Stimulated activated CD4-positive, alpha-beta T cell treated with anti-CD3 and anti-CD28 coated beads, TNF-alpha, amount 100 ng/mL, for 1 hour (primary cell): ENCODE measurements at places on chromosomes 3 and 15.

DNA sequence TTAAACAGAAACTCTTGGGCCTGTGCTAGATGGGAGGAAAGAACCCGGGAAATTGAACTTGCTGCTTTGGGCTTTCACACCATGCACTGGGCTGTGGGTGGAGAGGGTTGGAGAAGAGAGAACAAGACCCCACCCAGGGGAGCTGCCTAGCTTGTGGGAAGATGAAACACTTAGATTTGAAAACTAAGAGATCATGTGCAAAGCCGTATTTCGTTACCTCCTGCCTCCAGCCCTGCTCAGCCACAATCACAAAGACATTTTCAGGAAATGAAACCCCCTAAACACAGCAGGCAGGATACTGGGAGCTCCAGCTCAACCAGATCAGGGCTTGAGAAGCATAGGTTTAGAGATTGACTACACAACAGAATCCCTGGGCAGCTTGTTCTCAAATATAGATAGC lies 183.0 kb upstream of the C2CD4B start:
- DNase-seq = no peak

- no peak for DNase-seq
Observed at GRCh38 chr3:168267179-168267578, 171.5 kb upstream of the GOLIM4 start.

DNA sequence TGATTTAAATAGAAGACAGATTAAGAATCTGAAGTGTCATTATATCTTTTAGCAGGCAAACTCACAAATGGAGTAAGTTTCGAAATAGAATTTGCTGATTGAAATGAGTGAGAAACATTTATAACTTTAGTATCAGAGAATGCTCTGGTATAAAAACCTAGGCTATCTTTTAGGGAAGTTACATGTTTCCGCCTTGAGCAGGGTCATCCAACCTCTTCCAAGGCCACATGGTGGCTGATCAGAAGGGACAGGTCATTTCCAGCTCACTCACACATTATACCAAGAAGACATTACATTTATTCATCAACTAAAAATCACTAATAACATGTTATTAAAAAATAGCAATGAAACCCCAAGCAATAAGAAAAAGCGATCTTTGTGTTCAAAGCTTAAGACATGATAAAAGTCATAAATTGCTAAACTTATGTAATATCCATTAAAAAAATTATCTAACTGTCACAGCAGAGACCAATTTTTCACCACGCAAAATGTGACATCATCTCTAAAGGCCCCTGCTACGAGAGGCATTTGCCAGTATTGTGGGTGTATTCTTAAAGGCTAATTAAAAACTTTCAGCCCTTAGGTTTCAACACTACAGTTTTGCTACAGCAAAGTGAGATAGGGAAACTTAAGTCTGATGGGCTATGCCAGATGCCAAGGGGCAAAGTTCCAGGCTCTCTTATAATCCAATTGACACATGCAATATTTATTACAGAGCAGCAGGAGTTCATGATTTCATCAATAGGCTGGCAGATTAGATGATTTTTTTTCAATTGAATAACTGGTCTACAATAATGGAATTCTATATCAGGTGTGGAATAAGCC lies 240.4 kb upstream of the TBL1XR1 start:
- DNase-seq = no peak

DNA sequence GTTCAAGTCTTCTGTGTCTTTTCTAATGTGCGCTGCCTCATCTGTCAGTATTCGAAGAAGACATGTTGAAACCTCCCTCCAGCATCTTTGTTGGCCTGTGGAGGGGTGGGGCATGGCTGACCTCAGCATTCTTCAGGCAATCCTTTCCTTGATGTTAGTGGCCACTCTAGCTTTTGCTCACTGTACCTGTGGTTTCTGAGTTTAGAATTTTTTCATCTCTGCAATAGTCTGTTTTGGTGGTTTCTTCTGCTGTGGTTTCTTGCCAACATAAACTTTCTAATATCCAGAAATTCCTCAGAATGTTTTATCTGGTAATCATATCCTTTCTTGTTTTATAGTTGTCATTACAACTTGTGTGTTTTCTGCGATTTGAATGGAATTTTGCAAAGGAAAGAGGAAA lies 251.3 kb upstream of the NR2E3 start:
- no peak for DNase-seq

DNA sequence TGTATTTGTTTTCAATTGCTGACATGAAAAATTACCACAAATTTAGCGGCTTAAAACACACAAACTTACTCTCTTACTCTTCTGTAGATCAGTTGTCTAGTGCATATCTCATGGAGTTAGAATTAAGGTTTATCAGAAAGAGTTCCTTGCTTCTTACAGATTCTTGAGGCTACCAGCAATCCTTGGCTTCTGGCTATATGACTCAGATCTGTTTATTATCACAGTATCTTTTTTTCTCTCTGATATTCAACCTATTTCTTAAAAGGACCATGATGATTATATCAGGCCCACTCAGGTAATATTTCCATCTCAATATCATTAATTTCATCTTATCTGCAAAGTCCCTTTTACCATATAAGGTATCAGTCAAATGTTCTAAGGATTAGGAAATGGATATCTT lies 263.5 kb upstream of the BCHE start:
- no peak for DNase-seq

DNA sequence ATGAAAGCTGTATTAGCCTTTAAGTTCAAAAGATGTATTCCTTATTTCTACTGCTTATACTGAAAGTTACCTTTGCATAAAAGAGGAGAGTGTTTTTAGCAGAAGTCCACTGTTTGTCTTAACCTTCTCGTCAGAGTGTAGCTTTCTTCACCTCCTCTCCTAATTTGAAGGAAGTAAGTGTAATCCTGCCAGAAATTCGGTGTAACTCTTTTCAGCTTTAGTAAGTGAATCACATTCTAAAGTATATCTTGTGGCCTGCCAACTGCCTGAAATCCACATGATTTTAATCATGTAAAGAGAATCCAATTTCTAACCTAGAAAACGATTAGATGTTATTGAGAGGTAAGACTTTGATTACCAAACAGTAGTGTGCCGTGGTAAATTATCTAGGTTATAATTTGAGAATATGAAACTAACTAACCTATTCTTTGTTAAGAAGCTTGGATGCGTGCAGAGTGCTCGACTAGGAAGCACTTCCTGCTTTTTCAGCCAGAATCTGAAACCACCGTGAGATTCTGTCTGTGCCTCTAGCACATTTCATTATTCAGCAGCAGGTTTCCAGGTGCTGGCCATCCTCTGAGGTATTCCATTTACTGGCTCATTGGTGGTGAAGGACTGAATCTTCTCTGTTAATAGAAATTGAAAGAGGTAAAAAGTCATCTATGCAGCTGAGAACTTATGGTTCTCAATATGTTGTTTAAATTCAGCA lies 7.5 kb downstream of the GYG1 start:
- DNase-seq = no peak

- no peak for DNase-seq
Observed at GRCh38 chr3:197718891-197719290, 17.8 kb downstream of the RUBCN start.

DNA sequence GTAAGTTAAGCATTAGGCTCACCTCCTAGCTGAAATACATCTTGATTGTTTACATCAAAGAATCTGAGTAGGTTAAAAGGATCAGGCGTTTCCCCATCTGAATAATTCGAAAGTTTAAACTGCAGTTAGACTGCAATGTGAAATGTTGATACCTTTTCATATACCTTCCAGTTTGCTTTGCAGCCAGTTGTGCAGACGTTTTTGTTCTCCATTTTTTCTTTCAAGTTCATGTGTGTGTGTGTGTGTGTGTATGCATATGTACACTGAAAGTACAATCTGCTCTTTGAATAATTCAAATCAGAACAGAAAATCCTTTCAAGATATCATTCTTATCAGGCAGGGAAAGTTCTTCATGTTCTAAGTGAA lies 2.9 kb downstream of the ITPR1 start:
- DNase-seq = no peak

GRCh38 chr15:88419830-88420229 lies 47.4 kb downstream of the MRPL46 start:
- DNase-seq = no peak

DNA sequence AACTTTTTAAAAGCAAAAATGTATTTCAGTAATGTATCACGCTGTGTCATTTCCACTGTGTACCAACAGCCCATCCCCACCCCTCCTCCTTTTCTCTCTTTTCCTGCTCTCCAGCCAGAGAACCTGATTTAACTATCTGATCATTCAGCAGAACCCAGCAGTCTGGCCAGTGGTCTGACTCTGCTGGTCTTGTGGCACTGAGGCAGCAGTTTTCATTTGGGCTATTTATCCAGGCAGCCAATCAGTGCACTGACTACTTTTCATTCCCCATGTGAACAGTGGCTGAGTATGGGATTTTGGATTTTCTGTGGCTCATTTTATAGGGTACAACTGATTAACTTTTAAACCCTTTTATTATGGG lies 56.3 kb downstream of the GPR171 start:
- no peak for DNase-seq

DNA sequence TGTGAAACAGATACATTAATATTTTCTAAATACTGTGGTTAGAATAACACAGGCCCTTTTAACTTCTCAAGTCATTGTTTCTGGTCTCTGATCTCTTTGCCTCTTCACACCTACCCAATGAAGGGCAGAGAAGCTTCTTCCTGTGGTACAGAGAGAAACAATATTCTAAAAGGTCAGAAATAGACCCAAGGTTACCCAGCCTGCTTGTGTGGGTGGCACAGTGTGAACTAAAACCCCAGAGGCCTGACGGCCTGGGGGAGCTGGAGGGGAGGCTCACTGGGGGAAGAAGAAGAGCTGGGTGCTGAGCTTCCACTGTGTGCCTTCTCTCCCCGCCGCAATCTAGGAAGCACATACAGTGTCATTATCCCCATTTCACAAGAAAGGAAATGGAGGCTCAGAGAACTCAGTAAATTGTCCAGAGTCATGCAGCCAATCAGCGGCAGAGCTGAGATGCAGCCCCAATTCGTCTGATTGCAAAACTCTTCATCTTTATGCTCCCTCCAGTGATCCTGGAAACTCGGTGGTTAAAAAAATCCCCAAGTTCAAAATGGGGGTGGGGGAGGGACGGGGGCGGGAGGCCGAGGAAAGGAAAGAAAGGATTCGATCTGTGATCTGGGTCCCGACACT lies 64.1 kb upstream of the HEG1 start:
- DNase-seq = no peak

DNA sequence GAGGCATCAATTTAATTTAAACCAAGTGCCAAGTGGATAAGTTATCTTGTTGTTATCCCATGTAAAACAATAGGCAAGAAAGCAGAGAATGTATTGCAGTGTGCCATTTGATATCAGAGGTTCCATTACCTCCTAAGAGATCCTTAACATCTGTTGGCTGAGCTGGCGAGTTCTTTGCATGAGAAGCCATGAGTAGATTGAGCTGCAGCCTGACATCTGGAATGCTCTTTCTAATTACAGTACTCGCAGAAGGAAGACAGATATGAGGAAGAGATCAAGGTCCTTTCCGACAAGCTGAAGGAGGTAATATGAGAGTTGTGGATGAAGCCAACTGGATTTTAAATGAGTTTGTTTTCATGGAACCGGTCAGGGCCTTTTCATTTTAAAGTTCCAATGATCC lies 19.4 kb downstream of the TPM1 start:
- DNase-seq = no peak

- no peak for DNase-seq
Observed at GRCh38 chr3:23422517-23422851, 219.4 kb downstream of the UBE2E2 start.

GRCh38 chr3:119534296-119534695 lies 25.1 kb downstream of the CD80 start:
- DNase-seq = no peak

GRCh38 chr15:45185069-45185779 lies 2.5 kb downstream of the SHF start:
- DNase-seq = no peak

DNA sequence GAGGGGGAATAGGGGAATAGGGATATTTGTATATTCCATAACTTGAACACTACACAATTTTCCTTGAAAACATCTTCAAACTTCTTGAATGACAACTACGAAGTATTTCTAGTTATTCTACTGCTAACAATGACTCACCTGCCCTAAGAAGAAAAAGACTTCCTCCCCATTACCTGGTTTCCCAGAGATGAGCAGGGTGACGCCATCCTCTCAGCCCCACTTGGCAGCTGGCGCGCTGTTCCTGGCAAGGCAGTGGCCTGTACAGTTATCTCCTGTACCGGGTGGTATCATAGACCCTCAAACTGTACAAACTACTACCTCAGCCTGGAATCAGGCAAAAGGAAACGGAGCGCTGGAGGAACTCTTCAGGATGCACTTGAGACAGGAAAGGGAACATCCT lies 10.4 kb downstream of the WDR82 start:
- DNase-seq = no peak

DNA sequence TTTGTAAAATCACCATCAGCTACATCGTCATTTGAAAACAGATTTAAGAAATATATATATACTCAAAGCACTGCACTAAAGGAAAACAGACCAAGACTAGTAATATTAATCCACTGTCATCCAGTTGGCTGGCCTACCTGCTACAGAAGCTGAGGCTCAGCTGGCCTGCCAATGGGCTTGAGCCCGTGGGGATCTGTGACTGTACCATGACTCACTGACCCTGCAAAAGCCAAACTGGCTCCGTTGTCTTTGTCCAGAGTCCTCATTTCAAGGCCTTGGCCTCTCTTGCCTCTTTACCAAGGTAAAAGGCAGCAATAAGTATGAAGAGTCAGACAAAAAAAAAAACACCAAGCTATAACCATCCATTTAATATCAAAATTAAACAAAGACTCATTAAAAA lies 463.5 kb upstream of the RASGRP1 start:
- DNase-seq = no peak

DNA sequence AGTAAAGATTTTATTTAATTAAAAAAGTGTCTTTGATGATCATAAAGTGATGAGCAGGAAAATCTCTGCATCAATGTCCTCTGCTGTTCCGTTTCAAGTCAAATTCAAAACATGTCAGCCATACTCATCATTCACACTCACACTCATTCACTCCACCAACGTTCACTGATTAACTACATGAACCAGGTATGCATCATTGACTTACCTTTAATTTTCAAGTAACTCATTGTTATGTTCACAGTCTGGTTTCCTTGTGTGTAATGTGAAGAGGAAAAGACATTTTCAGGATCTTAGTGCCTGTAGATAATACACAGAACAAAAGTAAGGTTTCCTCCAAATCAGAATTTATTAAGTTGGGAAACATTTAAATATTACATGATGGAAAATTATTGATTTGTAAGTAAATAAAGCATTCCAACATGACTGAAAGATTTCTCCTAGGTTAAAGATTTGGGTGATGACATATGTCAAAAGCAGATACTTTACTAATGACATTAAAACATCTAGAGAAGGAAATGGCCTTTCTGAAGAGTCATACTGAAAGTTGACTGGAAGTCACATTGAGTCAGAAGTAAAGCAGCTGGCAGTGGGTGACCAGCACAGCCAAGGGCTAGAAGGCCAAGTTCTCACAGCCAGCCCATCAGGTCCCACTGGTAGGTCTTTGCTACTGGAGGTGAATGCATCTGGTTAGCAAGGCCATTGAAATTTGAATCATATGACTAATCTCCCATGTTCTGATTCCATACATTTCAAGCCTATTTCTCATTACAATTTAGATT lies 251.9 kb downstream of the CDIN1 start:
- no peak for DNase-seq

- DNase-seq = no peak
Observed at GRCh38 chr15:96209285-96209735, 121.2 kb upstream of the NR2F2 start.

GRCh38 chr15:57583282-57583681 lies 8.4 kb upstream of the MYZAP start:
- no peak for DNase-seq
